Activated T-cell treated with anti-CD3 and anti-CD28 coated beads, Interleukin-2, amount 50 U/mL, for 48 hours (primary cell): ENCODE measurements at places on chromosomes 7 and 10.
A peak's percentile ranks its signal among the peaks of the same experiment; 100 is the strongest.

- DNase-seq: no peak
Measured at GRCh38 chr10:13139150-13139549, 22.2 kb upstream of the MCM10 start.

GRCh38 chr7:16670021-16670420, 24.0 kb downstream of the BZW2 start:
- no peak for DNase-seq

- no peak for DNase-seq
Measured at GRCh38 chr10:121322776-121323175, 275.5 kb downstream of the FGFR2 start.

GRCh38 chr7:142177869-142178268, 66.4 kb downstream of the MGAM2 start:
- no peak for DNase-seq

DNA sequence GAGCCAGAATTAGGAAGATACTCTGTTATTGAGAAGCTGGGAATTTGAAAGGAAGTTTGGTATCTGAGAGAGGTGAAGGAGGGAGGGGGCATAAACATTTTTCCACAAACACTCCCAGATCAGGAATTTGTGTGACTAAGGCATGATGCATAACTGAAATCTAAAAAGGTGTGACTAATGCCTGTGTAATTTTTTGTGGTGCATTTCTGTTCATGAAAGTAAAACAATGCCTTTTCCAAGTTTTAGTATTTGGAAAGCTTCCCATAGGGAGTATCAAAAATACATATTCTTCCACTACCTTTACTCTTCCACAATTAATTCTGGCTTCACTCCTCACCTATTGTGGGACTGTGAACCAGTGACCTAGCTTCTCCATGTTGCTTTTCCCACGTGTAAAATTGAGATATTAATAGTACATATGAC, 56.4 kb upstream of the CAV2 start:
- DNase-seq: no peak

DNA sequence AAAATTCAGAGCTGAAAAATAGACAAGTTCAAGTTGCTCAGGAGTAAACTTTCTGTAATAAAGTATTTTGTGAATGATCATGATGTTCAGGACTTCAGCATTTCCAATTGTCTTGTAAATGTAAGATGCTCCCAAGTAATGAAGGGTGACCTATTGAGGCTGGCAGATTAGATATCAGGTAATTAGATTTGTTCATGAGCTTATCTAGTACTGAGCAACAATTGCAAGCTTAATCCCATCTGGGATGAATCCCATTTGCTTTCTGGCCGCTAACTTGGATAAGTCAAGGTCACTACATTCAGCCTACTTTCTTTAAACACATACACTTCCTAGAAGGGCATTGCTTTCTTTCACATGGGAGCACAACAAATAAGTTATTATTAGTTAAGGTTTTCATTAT, 82.4 kb upstream of the ITGB1 start:
- DNase-seq: no peak

- DNase-seq: peak; percentile 79
Measured at GRCh38 chr10:79400146-79401004, 45.0 kb downstream of the ZCCHC24 start.
